ENCODE measurements at places on chromosomes 5 and 9.

GRCh38 chr5:63743096-63743798 lies 219.0 kb downstream of the HTR1A start:
- DNase-seq: no peak

- no peak for DNase-seq
These were observed 160.2 kb downstream of the SH3GL2 start for GRCh38 chr9:17739022-17739421.

DNA sequence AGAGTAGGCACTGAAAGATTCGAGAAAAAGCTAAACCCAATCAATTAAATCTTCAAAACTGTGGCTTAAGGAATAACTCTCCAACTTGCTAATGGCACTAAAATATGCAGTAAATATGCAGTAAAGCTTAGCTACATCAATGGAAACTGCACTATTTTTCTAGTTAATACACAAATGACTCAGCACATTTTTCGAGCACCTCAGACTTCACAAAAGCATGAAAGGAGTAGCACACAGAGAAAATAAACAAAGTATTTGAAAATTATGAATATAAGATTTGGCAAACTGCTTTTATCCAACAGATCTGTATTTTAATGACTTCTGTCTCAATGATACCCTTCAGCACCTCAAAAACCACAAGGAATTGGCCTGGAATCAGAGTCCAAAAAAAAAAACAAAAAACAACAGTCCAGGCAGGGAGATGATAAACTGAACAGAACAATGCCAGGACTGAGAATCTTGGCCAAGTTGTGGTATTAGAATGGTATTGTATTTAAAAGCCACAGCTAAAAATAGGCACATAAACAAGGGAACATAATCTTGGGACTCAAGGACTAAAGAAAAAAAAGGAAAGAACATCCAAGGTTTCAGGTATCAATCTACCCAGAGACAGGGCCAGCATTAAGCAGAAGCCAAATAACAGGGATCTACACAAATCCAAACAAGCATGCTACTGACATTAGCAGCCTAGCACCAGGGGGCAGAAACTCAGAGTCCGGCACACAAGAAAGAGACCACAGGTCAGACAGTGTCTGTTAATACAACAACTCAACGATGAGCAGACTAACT lies 21.4 kb downstream of the TMEM245 start:
- DNase-seq: no peak

GRCh38 chr9:127316586-127317323 lies 52.2 kb downstream of the GARNL3 start:
- DNase-seq: no peak

DNA sequence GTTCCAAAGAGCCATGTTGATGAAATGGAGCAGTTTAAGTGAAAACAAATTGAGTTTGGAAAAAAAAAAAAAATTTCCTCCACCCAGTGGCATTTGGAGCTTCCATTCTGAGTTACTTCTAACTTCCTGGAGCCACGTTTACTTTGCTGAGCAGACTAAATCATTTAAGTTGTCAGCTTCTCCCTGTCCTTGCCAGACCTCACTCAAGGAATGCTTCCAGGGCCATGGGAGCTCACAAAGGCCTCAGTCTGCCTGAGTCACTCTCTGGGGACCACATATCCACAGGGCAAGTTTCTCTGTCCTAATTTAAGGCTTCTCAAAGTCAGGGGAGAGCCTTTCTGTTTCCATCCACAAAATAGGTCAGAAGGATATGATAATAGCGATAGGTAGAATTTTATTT lies 210.3 kb upstream of the TNC start:
- no peak for DNase-seq

- DNase-seq: no peak
These were observed 225.7 kb downstream of the CACNA1B start for GRCh38 chr9:138103111-138103848.

DNA sequence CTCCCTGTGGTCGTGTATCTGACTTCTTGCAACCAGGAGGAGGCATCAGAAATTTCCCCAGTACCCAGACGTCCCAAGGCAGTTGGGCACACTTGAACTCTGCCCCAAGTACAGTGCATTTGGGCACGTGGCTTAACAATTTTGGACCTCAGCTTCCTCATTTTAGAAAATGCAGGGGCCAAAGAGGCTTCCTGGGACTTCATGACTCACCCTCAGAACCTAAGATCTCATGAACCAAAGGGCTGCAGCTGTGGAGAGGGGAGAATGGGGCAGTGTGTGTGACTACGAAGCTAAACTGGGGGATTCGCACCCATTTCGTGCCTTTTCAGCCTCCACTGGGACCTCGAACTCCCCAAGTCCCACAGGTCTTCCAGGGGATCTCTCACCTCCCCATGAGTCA lies 59.2 kb downstream of the SYK start:
- DNase-seq: no peak

DNA sequence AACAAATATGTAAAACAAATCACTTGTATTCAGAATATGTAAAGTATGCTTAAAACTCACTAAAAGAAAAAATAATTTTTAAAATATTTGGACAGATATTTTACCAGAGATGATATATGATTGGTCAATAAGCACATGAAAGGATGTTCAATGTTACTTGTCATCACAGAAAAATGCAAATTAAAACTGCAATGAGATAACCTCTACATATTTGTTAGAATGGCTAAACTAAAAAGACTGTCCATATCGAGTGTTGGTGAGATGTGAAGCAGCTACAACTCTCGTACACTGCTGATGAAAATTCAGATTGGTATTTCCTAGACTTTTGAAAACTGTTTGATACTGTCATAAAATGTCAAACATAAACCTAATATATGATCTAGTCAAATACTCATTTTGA lies 685.1 kb downstream of the DTWD2 start:
- DNase-seq: no peak

- DNase-seq: no peak
These were observed 173.5 kb downstream of the GLIS3 start for GRCh38 chr9:4126184-4126865.

GRCh38 chr9:93636172-93636661 lies 59.8 kb downstream of the PHF2 start:
- DNase-seq: no peak

All from CD4-positive, alpha-beta T cell (primary cell).